ENCODE measurements at places on chromosomes 13 and 19.

DNA sequence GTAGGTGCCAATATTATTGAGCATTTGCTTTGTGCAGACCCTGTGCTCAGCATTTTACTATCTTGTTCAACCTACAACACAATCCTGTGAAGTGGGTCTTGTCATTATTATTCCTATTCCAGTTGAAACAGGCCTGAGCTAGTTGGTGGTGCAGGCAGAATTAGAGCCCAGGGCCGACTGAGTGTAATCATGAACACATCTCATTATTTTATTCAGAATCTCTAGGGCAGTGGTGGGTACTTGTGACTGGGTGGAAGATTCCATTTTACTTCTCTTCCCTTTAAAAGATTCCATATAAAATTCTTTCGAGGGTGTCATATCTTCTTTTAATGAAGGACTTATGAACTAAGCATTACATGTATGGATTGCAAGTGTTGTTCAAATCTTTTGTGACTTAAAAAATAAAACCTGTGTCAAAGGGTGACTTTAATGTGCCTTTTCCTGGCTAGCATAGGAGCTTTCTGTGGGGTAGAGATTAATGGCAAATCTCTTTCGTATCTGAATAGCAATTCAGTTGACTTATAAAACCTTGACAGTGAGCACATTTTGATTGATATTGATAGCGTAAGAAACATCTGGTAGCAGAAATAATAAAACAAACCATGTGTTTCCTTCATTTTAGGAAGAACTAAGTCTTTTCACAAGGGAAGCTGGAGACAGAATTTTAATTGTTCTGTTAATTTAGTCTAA is 20.3 kb downstream of the B3GLCT start:
- DNase-seq = no peak

GRCh38 chr13:99045396-99045795 is 67.5 kb upstream of the DOCK9 start:
- no peak for DNase-seq

GRCh38 chr13:38045278-38046048 is 175.9 kb upstream of the TRPC4 start:
- DNase-seq = no peak

GRCh38 chr13:80881942-80882445 is 541.1 kb upstream of the SPRY2 start:
- no peak for DNase-seq

DNA sequence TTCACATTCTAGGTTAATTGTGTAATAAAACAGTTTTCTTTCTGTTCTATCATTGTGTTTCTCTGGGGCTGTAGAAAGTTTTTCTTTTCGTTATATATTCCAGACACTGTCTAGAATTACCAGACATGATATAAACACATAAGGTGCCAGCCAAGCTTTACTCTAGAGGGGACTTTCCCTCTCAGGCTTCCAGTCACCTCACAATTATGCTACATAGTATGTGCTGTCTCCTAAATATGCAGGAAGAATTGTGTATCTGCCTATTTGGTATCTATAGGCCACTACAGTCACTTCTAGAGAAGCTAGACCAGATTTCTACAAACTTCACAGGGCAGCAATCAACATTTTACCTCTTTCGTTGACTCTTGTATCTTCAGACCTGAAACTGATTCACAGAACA is 14.6 kb downstream of the ZNF257 start:
- no peak for DNase-seq

GRCh38 chr13:50202485-50202884 is 187.2 kb downstream of the KCNRG start:
- DNase-seq = no peak

GRCh38 chr19:29245215-29245614 is 32.3 kb upstream of the UQCRFS1 start:
- no peak for DNase-seq

DNA sequence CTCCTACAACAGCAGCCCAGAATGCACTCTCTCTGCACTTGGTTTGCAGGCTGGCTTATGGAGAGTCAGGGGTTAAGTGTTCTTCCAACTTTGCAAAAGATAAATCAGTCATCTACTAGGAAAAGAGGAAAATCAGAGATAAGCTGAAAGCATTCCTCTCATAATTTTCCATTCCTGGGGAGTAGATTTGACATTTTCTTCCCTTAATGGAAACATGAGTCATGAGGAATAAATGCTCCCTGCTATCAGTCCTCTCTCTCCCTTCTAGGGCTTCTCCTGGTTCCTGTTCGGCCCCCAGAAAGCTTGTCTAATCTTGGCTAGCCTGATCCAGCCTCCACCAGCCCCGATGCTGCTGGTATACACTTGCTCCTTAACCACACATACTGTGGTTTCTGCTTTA is 28.4 kb upstream of the ENOX1 start:
- no peak for DNase-seq

DNA sequence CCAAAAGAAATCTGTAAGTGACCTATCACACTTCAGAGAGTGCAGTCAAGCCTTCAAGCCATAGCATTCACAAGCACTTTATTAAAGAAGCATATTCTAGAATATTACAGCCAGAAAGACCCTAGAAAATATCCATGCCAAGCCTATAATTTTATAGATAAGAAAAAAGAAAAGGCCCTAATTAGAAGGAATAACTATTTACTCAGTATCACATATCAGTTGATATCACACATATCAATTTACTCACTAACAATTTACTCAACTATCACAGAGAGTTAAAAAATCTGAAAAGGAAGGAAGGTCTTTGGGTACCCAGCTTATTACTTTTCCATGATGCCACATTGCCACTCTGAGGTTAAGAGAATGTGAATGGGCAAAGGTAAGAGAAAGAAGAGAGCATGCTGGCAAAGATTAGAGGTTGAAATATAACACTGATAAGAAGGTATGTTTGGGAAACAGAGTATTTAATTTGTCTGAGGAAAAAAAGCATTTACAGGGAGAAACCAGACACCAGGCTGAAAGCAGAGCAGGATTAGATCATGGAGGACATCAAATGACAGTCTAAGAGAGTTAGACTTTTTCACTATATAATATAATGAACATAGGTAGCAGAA is 186.2 kb downstream of the VWA8 start:
- DNase-seq = no peak

- no peak for DNase-seq
Observed at GRCh38 chr13:71867131-71867814, at the start of gene DACH1. TSS of gene DACH1 (minus strand) at chr13:71867204.

GRCh38 chr19:33887891-33888290 is 91.2 kb downstream of the KCTD15 start:
- no peak for DNase-seq

- DNase-seq = no peak
Observed at GRCh38 chr19:1261798-1262622, 7.1 kb upstream of the CIRBP start.

DNA sequence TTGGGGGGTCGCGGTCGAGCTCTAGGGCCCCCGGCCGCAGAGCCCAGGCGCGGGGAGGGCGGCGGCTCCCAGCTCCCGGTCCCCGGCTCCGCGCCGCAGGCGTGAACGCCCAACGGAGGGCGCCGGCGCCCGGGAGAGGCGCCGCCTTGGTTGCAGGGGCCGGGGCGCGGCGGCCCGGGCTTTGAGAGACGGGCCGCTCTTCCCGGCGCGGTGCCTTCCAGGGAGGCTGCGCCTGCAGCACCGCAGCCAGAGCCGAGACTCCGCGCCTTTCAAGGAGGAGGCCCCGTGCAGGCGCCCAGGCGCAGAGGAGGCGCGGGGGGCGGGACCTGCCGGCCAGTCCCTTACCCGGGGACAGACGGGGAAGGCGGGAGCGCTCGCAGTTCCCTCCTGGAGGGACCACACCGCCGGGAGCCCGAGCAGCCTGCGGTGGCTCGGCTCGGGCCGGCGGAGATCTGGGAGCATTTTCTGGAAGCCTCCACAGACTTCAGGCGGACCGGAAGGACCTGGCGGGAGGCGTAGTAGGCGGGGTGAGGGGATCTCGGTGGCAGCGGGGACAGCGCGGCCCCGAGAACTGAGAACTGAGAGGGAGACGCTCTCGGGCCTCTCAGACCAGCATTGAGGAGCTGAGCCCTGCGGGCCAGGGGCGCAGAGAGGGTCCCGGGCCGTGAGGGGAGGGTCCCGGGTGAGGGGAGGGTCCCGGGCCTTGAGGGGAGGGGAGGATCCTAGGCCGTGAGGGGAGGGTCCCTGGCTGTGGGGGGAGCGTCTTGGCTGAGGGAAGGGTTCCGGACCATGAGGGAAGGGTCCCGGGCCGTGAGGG is 25.5 kb upstream of the MCF2L start:
- DNase-seq = no peak

- DNase-seq = no peak
Observed at GRCh38 chr13:75299246-75299645, 182.7 kb downstream of the TBC1D4 start.

GRCh38 chr19:8245869-8246835 is 37.0 kb downstream of the CERS4 start:
- DNase-seq = no peak

DNA sequence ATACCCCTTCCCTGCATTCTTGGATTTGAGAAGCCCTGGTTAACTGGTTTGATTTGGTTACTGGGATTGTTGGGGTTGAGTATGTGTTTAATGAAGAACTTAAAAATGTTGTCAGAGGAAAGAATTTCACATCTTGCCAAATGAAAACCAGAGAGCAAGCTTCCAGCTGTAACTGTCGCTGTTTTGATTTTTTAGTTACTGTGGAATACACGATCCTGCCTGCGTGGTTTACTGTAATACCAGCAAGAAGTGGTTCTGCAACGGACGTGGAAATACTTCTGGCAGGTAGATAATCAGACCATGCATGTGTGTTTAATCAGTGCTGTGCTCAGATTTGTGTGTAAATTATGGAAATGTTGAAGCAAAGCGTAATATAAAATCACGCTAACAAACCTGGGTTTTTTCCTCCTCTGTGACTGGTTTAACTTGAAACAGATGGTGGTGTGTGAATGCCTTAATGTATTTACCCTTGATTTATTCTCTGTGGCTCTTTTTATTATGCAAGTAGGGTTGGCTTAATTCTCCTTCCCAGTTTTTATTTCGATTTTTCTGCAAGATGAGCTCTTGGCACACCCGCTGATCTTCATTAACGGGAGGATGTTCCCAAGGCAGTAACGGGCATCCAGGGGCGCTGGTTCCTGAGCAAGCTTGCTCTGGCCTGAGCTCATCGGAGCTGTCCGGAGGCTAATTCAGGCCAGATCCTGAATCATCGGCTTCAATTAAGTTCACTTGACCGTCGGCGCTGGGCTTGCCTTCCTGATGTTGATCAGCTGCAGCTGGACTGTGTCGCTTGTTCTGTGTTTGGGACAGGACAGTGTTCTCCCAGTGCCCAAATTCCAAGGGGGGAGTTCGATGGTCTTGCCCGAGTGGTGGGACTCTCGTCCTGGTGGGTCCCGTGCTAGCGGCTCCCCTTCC is 16.0 kb downstream of the UPF1 start:
- DNase-seq = no peak

- no peak for DNase-seq
Observed at GRCh38 chr19:35868823-35869326, 501 bp downstream of the APLP1 start.

DNA sequence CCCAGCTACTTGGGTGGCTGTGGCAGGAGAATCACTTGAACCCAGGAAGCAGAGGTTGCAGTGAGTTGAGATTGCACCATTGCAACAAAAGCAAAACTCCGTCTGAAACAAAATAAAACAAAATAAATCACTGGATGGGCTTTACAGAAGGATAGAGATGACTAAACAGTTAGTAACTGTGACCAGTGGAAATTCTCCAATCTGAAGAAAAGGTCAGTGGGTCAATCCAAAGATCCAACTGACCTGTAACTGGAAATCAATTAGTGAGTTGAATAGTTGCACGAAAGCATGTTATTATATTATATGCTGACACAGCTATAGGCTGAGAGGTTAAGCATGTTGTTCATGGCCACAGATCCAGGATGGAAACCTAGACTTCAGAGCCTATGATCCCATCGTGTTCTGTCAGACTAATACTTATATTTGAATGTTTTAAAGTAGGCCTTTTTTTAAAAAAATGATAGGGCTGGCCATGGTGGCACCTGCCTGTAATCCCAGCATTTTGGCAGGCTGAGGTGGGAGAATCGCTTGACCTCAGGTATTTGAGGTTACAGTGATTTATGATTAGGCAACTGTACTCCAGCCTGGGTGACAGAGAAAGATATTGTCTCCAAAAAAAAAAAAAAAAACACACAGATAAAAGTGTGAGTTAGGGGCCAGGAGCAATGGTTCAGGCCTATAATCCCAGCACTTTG is 1.4 kb downstream of the ECH1 start:
- no peak for DNase-seq

DNA sequence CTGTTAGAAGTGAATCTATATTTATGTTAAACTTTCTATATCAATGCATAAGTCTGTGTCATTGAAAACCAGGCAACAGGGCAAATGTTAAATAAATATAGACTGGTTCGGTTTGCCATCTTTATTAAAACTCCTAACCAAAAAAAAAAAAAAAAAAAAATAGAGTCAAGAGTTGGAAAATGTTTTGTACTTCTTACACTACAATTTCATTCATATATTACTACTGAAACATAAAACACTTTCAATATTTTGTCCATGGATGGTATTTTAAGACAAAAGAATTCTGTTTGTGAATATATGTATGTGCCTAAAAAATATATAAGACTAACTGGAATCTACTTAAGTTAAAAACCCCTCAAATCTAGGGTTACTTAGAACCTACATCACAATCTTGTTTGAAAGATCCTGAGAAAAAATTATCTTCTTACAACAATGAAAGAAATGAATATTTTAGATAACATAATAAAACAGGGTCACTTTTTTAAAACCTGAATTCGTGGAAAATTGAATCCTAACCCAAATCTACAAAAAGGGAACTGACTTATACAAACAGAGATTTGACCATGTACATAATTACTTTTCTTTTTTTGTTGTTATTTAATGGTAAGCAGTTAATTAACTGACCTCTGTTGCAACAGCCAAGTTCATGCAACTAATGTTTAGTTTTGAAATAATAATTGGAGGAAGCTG is 5.1 kb downstream of the DACH1 start:
- DNase-seq = no peak

DNA sequence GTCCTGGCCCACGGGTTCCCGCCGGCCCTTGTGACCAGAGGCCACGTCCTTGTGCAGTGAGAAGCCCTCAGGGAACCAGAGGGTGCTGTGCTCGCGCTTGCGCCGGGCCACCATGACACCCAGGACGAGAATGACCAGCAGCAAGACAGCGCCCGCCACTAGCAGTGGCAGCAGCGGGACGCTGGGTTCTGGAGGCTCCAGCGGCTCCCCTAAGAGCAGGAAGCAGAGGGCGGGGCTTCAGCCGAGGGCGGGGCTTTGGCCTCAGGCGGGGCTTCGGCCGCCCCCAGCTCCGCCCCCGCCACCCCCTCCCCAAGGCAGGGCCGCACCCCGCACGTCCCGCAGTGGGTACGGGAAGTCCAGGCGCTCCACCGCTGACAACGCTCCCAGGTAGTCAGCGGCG is 30.4 kb downstream of the NOTCH3 start:
- DNase-seq = no peak

DNA sequence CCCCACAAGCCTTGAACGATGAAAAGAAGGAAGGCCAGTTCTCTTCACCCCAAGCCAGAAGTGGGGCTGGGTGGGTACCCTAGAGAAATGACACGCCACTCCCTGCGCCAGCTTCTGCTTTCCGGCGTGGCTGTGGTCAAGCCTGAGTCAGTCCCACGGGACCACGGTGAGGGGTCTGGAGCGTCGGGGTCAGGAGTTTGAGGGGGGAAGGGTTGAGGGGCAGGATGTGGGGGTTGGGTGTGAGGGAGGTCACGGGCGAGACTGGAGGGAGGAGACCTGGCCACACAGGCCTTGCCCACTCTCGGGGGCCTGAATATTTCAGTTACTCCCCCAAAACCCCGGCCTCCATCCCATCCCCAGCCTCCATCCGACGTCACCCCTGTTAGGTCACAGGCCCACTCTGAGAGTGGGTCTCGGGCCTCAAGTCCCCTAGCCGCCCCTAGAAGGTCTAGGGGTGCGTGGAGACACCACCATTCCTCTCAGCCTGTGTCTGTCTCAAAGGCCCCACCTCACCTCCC is 500 bp upstream of the IFI30 start:
- DNase-seq = no peak

All from cortex of kidney (tissue), 1 donor.